Stimulated activated CD8-positive, alpha-beta memory T cell treated with anti-CD3 and anti-CD28 coated beads, Interleukin-15, amount 100 ng/mL, for 1 hour (primary cell): ENCODE measurements at places on chromosomes 2 and 18.

DNA sequence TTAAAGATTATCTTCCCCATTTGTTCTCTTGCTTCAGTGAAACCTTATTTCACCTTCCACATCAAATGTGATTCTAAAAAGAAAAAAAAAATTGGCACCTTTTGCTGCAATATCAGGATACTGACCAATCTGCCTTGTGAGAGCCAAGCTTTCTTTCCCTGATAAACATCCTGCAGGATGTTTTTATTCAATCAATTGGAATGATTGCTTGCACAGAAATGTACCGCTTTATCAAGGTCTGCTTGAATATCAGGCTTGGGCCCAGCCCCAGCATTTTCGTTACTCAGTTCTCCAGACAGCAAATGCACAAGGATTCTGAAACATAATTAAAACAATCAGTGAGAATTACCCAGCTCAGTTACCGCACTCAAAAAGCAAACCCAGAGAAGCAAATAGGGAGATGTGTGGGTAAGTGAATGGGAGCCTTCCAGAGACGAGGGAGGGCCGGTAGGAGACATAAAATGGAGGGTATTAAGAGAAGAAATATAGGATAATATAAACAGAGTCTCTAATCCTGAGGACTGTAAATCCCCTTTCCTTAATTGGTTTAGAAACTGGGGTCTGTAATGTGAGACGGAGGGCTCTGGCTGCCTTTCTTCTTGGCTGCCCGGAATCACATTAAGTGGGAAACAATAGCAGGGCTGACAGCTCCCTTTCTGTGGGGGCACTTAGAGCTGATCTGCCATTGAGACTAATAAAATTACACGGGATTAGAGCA is 291.8 kb downstream of the ICOS start:
- DNase-seq, result no peak

DNA sequence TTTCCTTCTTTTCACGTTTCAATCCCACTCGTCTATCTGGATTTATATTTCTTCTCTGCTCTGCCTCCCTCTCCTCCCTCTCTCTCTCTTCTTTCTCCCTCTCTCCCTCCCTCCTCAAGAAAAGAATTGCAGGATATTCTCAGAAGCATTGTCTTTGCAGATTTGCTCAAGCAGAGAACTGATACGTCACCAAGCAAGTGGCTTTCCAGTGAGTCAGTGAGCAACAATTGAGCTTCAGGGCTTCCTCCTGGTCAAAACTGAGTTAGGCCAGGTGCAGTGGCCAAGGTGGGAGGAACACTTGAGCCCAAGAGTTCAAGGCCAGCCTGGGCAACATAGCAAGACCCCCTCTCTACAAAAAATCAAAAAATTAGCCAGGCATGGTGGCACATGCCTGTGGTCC is 151.1 kb downstream of the SMAD2 start:
- no peak for DNase-seq

- DNase-seq, result no peak
These were observed 63.6 kb downstream of the TRAPPC12 start for GRCh38 chr2:3443083-3443482.

GRCh38 chr18:59357928-59358327 is 1.1 kb downstream of the LMAN1 start:
- DNase-seq, result no peak

DNA sequence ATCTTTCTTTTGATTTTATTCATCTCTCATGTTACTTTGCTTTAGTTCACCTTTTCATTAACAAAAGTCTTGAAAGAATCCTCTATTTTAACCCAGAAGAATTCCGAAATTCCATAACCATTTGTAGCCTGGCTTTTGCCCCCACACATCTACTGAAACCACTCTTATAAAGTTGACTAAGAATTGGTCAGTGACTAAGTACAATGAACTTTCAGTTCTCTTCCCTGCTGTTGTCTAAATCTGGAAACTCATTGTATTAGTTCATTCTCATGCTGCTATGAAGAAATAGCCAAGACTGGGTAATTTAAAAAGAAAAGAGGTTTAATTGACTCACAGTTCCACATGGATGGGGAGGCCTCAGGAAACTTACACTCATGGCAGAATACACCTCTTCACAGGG is 49.9 kb upstream of the PNPT1 start:
- DNase-seq, result no peak

GRCh38 chr2:85852152-85852840 is 36.5 kb downstream of the ST3GAL5 start:
- DNase-seq, result no peak

- DNase-seq, result no peak
These were observed 8.5 kb upstream of the LBH start for GRCh38 chr2:30222636-30223360.

- DNase-seq, result no peak
These were observed 17.5 kb upstream of the PKDCC start for GRCh38 chr2:42030200-42030759.
